ENCODE measurements at places on chromosomes 5 and 9.

DNA sequence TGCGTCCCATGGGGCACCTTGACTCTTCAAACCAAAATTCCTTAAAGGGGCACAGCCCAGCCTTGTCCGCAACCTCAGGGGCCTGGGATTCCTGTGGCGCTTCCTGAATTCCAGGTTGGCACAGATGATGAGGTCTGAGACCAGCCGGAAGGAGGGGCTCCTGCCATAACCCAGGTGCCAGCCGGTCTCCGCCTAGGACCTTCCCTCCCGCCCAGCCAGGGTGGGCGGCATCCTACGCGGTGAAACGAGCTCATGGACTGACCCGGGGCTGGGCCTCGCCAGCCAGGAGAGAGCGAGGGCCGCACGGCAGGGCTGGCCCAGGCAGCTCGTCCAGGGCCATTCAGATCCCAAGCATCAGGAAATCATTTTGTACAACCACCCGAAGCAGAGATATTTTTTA is 23.0 kb downstream of the AMBP start:
- DNase-seq, result no peak

DNA sequence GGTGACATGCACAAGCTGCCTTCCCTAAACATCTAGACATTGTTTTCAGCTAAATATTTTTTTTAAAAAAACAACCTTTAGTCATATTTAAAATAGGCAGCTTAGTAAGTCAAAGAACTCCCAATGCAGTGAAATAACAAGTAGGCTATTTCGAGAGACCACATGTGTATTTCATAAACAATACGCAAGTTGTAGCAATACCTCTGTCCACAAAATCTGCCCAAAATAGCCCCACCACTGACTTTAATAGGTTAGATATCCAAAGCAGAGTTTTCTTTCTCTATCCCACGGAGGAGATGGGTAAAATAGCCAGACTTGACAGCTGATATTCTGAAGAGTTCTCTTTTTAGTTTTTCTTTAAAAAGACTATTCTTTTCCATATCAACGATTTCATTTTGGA is 1.2 kb downstream of the SLC24A2 start:
- DNase-seq, result no peak

DNA sequence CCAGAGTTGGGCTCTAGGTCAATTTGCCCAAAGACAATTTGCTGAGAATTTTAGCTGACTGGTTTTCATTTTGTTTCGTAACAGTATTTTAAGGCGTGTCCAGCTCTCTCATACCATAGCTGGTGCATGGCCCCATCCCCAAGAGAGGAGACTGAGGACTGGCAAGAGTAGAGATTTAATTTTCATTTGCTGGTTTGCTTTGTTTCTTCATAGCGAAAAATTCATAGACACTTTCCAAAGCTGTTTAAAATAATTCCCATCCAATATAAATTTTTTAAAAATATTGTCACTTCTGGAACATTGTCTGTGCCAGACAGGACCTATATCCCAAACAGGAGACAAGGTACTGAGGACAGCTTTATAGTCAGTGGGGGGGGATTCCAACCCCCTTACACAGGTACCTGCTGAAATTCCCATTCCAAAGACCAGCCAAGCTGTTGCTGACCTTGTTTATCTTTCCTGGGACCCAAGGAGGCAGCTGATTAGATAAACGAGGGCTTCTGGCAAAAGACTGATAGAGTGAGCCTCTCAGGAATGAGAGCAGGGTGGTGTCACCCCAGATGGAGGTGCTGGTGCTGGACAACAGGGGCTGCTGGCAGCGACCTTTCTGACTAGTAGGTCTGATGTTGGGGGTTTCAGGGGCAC is 6.8 kb upstream of the ANGPTL2 start:
- no peak for DNase-seq

- DNase-seq, result no peak
Measured at GRCh38 chr9:128421482-128421996, 882 bp downstream of the CERCAM start.

DNA sequence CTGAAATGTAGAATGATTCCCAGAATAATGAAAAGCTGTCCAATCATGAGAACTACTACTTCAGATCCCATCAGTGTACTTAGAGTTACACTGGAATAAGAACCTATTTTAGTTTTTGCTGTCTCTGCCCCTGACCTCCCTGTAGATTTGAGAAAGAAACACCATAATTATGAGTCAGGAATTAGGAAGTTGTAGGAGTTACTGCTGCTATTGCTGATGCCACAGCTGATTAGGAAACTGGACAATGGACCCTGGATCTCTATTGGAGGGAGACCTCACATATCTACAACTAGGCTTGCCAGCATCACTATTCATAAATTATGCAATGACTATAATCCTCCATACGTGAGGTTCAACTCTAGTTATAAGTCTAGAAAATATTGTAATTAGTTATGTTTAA is 48.8 kb upstream of the EDIL3 start:
- DNase-seq, result no peak

GRCh38 chr9:79387101-79387835 is 184.5 kb upstream of the TLE4 start:
- DNase-seq, result no peak

DNA sequence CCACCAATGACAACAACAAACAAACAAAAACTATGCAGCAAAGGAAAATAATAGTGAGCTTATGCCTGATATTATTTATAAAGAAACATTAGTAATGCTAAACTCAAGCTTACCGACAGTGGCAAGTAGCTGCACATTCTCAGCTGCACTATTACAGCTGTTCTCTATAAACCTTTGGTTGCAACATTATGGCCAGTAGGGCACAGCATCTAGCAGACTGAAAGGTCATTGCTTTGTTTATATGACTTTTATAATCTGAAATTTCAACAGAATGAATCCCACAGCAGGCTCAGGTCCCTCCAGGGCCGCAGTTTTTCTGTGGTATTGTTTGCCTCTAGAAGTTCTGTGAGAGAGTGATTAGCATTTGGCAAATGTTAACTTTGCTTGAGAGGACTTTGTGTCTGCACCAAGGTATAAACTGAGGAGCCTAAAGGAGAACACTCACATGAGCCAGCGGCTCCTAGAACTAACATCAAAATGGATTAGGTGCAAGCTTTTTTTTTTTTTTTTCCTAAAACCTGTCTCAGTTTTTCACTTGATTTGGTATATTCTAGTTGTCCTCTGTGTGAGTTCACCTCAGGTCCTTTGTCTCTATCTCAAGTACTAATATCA is 58.3 kb downstream of the IZUMO3 start:
- DNase-seq, result no peak

GRCh38 chr5:133050521-133050920 is 1.3 kb upstream of the HSPA4 start:
- no peak for DNase-seq

DNA sequence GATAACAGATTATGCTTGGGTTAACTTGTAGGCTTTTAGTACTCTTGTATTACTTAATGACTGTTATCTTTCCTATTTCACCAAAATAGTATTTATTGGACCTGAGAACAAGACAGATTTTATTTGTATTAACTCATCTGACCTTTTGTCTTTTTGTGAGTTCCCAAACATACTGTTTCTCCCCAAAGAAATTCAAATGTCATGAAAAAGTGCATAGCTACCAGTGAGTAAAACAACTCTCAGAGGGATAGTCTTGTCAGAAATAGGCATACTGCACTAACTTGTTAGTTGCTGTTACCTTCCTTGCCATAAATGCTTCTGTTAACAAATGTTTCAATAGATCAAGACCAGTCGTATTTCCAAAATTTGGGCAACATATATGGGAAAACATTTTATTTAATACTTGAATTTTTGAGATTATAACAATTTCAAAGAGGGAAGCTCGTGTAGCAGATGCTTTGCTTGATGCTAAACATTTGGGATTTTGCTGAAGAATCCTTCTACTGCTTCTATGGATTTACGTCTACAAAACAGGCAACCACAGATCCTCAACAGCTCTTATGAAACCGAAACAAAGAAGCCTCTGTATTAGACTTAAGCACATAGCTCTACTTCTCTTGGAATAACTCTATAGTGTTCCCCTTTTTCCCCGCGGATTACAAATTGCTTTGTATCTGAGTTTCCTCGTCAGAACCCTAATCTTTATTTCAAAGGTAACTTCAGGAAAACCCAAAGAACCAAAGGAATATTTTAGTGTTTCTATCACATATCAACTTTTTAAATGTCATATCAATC is 248.8 kb downstream of the MCTP1 start:
- no peak for DNase-seq

DNA sequence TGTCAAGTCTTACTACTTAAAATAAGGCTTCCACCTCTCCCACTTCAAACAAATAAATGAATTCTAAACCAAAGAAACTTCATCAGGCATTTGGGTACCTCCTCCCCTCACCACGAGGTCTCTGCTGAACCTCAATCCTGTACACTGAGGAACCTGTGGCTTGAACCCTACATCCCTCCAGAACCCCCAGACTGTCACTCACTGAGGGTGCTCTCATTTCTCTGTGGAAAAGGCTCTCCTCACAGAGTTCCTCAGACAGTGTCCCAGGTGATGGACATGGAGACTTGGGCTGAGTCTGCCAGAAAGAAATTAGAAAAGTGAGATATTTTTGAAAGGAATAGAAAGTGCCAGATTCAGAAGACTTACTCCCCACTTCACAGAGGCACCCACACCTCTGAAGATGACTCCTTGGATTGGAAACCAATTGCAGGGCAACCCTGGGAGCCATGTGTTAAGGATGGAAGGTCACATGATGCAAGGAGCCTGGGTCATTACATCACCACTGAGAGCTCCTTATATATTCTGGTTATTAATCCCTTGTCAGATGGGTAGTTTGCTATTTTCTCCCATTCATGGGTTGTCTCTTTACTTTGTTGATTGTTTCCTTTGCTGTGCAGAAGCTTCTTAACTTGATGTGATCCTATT is 19.8 kb downstream of the MLANA start:
- no peak for DNase-seq

DNA sequence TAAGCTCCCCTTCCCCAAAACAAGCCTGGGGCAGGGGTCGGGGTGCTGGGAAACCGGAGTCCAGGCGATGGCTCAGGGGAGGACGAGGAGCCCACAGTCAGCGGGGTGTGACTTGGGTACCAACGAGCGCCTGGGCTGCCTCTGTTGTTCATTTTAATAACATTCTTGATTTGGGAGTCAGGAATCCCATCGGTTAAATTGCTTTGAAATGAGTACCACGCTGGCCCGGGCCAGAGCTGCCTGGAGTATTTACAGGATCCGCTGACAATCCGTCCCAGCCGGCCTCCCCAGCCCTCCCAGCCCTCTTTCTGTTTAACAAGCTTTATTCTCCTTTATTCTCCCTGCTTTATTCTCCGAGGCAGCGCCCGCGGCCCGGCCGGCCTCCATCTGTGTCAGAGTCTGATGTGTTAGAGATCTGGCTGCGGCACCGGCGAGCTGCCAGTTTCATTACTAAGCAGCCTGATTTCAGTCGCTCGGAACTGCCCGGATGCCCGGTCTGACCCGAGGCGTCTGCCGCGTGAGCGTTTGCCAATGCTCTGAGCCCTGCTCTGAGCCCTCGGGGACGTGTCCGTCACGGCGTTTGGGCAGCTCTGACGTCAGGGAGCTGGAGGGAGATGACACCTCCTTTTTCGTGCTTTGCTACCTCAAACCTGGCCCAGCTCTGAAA is 16.5 kb upstream of the QRFP start:
- no peak for DNase-seq

GRCh38 chr9:127311239-127311741 is 46.7 kb downstream of the GARNL3 start:
- no peak for DNase-seq

- no peak for DNase-seq
Measured at GRCh38 chr9:117718085-117718484, 13.9 kb downstream of the TLR4 start.

DNA sequence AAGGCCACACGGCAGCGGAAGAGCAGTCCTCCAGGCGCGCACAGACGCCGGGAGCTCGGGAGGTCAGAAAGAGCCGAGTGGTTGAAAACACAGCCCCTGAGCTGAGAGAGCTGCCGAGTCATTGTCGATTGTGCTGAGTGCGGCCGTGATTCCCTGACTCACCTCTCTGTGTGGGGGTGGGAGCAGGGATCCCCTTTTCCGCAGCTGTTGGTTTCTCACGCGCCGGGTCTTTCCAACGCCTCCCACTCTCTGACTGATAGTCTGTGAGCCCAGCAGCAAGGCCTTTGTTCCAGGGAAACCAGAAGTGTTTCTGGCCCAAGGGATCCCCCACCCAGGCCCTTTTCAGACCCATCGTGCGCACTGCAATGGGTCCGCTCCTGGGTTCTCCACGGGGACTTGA is 97.3 kb downstream of the MRPL36 start:
- no peak for DNase-seq

GRCh38 chr5:126138281-126138931 is 284.8 kb upstream of the GRAMD2B start:
- no peak for DNase-seq

GRCh38 chr5:64347309-64347708 is 158.5 kb upstream of the RGS7BP start:
- no peak for DNase-seq

DNA sequence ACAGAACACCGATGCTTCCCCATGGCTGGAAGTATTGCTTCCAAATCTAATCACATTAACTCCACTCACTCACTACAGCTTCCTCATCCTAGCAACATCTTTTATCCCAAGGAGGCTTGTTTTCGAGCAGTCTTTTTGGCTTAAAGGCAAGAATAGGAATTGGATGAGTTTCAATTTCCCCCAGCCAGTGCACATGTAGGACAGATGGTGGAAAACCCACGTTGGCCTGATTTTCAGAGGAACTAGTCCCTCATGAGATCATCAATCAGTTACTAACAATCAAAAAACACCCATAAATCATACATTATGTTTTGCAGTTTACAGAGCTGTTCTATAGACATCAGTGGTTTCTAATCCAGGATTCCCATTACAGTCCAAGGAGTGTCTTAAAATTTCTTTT is 48.5 kb upstream of the AGXT2 start:
- no peak for DNase-seq

DNA sequence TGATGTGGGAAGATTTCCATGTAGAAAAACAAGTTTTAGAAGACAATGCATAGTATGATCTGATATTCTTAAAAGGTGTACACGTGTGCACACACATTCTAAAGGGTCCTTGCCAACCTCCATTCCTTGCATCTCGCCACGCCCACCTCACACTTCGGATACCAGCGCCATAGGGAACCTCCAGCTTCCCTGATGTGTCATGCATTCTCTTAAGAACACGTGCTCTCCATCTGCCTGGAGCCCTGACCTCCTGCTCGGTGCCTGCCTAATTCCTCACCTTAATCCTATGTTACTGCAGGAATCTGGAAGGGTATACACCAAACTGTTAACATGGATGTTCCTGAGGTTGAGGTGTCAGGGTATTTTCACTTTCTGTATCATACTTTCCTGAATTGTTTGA is 63.1 kb downstream of the PTCD2 start:
- no peak for DNase-seq

GRCh38 chr5:57855831-57856230 is 373.2 kb upstream of the ACTBL2 start:
- no peak for DNase-seq

GRCh38 chr5:103891151-103891550 is 328.6 kb upstream of the NUDT12 start:
- DNase-seq, result no peak

GRCh38 chr9:91004992-91005391 is 203.4 kb downstream of the SYK start:
- DNase-seq, result no peak

- no peak for DNase-seq
Measured at GRCh38 chr5:31819926-31820516, 181.1 kb downstream of the PDZD2 start.

GRCh38 chr5:134086943-134087305 is 27.6 kb upstream of the TCF7 start:
- peak; percentile 42 for DNase-seq

Data from stimulated activated CD8-positive, alpha-beta memory T cell treated with anti-CD3 and anti-CD28 coated beads, Interleukin-2, amount 100 ng/mL, for 1 hour (primary cell).